ENCODE measurements at places on chromosomes 2 and 18.

DNA sequence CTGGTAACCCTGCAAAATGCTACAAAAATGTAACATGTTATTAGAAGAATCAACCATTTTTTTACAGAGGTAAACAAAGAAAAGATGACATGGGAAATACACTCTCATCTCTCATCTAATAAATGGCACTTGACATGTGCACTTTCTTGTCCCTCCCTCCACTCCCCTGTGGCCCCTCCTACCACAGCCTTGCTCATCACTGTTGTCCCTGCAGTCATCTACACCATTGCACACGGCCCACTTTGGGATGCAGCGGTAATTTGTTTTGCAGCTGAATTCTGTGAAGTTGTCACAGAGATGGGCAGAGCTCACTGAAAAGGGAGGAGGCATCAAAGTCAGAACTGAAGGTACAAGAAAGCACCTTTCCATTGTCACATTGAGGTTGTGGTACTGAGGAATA, 103.6 kb downstream of the DHRS9 start:
- DNase-seq, result no peak

- no peak for DNase-seq
Observed at GRCh38 chr18:9722691-9723090, 14.6 kb downstream of the RAB31 start.

GRCh38 chr2:6896930-6897759, 19.6 kb downstream of the RSAD2 start:
- no peak for DNase-seq

DNA sequence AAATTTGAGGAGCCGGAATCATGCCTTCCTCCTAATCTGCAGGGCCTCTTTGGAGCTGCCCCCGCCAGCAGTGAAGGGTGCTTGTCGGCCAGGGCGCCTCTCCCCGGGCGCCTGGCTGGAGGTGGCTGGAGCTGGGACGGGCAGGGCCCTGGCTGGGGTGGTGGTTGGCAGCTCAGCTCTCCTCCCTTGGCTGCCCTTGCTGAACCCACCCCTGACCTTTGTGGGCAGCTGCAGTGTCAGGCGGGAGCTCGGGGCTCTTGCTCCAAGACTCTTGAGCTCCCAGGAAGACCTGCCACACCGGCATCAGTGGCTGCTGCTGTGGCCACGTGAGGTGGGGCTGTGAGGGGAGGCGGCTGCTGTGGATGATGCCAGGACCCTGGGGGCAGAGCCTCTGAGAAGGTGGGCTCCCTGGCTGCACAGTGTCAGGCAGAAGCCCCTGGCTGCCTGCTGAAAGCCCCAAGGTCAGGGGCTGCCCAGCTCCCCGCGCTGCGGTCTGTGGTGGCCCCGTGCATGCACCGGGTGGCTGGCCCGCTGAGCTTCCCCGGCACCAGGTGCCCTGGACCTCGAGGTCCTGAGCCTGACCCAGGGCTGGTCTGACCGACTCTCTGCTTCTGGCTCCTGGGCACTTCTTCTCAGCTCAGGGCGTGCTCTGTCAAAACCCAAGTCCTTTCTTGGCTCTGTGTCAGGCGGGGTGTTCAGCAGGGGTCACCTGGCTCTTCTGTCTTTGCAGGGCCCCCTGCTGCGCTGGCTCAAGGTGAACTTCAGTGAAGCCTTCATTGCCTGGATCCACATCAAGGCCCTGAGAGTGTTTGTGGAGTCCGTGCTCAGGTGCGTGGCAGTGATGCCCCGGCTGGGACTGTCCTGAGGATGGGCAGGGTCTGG, 34.5 kb downstream of the PDIA6 start:
- no peak for DNase-seq

GRCh38 chr2:163834221-163834620, 98.4 kb upstream of the FIGN start:
- no peak for DNase-seq

- DNase-seq, result no peak
Observed at GRCh38 chr2:220962556-220962955, 609.5 kb downstream of the EPHA4 start.

- DNase-seq, result no peak
Observed at GRCh38 chr2:228699400-228699799, 517.9 kb upstream of the SPHKAP start.

GRCh38 chr2:170925923-170926322, 3.1 kb upstream of the GORASP2 start:
- no peak for DNase-seq

DNA sequence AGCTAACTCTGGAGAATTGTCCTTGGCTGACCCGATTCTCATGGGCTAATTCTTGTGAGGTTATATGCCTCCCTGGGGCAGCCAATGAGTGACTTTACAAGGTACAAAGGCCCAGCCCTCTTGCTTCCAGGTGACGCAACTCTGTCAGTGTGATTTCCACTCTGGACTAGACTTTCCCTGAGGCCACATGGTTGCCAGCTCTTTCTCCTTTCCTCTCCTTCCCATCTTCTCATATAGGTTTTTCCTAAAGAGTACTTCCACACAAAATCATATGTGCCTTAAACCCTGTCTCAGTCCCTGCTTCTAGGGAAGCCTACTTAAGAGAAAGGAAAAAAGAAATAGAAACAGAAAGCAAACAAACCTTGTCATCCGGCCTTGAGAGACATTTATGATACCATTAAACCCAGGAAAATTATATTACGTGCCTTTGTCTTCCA, 226.2 kb upstream of the ZSWIM2 start:
- DNase-seq, result no peak

All from GF-D8 (cell line).